ENCODE measurements at places on chromosomes 4 and X.

GRCh38 chr4:130257271-130257670 lies 1161.3 kb downstream of the C4orf33 start:
- DNase-seq, result no peak

DNA sequence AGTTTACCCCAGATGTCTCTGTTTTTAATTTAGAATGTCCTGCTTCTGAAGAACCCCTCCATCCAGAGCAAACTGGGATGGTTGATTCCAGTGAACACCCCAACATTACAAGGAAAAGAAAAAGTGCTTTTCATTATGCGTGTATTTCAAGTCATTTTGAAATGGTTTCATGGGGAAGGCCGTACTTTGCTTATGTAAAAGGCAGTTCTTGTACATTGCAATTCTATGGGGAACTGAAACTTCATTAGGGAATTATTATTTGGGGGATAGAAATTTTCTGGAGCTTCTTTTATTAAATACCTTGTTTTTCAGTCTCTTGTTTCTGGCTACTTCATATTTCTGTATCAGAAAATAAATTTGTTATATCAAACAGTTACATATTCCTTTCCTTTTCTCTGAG lies 96.9 kb upstream of the ZNF518B start:
- no peak for DNase-seq

- DNase-seq, result no peak
Observed at GRCh38 chr4:85509882-85510631, 35.1 kb downstream of the ARHGAP24 start.

DNA sequence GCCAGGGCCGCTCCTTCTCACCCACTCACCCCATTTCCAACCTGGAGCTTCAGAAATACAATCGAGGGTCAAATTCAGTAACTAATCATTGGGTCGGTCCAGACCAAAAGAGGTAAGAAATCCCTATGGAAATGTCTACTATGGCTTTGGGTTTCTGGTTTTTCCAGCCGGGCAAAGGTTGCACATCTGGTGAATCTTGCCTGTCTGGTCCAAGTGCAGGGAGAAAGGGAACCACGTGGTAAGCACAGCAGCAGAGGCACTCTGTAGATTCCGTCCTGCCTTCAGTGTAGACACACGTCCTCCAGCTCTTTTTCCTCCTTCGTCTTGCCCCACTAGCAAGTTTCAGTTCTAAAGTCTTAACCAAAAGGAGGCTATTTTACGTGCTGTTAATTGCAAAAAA lies 218.0 kb upstream of the JADE1 start:
- DNase-seq, result no peak

DNA sequence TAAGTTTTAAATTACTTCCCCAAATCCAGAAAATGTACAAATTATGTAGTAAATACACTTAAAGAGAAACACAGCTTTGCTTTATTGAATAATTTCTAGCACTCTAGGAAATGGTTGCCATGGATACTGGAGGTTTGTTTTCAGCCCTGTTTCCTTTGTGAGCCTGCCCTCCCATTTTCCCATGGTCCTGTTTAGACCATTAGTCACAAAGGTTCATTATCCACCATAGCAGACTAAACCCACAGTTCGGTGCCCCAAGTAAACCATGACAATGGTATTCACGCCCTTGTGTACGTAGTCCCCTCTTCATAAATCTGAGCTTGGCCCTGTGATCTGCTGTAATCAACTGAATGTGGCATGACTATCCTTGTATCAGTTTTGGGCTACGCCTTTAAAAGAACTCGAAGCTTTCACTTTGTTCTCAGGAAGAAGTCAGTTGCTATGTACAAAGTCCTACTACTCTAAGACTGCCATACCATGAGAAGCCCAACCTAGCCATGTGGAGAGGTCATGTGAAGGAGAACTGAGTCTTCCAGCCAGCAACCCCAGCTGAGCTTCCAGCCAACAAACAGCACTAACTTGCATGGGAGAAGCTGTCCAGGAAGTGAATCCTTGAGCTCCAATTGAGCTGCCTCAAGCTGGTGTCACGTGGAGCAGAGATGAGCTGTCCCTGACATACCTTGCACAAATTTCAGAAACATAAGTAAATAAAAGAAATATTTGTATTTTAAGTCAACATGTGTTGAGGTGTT lies 300.4 kb downstream of the LDB2 start:
- no peak for DNase-seq

All from Right ventricle myocardium superior (tissue), 1 donor.